Stimulated activated CD8-positive, alpha-beta memory T cell treated with anti-CD3 and anti-CD28 coated beads, Interleukin-15, amount 100 ng/mL, for 1 hour (primary cell): ENCODE measurements at places on chromosomes 1 and 21.

- no peak for DNase-seq
Measured at GRCh38 chr1:7781501-7781900, 2.6 kb upstream of the PER3 start.

DNA sequence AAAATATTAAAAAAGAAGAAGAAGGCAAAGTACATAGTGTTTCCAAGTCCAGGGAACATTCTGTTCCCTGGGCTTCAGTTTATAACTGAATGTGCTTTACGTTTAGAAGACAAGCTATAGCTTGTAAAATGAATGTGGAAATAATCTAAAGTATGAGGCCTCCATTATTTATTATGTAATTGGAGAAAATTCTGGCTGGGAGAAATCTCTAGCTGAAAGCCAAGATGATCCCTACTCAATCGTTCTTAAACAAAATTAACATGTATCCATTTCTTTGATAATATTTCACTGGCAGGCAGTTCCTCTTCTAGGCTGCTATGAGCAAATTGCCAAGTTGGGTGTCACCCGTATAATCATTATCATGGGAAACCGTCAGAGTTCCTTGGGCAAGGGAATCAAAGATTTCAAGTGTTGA lies 52.2 kb upstream of the ETS2 start:
- no peak for DNase-seq

- no peak for DNase-seq
Measured at GRCh38 chr1:55695151-55695550, 480.0 kb upstream of the USP24 start.

DNA sequence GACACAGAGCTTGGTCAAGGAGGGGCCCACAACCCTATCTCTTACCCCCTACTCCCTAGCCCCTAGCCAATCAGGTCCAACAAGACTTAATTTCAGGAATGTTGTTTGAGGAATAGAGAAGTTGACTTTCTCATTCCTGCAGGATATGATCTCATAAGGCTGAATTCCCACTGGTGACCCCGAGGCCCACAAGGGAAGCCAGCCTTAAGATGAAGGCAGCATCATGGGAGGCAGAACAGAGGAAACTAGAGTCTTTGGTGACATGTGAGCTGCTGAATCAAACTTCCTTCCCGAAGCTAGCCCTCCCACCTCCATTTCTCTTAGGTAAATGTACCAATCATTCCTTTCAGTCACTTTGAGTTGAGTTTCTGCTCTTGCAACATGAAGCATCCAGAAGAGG lies 9.1 kb upstream of the PDIK1L start:
- DNase-seq = no peak

GRCh38 chr1:31703431-31704270 lies at the start of gene COL16A1:
Gene COL16A1, minus strand, starts transcription at chr1:31704017. Its CDS starts 1,824 bp downstream, at chr1:31702193.
- DNase-seq = no peak

GRCh38 chr1:41954533-41954944 lies 35.8 kb upstream of the HIVEP3 start:
- no peak for DNase-seq

DNA sequence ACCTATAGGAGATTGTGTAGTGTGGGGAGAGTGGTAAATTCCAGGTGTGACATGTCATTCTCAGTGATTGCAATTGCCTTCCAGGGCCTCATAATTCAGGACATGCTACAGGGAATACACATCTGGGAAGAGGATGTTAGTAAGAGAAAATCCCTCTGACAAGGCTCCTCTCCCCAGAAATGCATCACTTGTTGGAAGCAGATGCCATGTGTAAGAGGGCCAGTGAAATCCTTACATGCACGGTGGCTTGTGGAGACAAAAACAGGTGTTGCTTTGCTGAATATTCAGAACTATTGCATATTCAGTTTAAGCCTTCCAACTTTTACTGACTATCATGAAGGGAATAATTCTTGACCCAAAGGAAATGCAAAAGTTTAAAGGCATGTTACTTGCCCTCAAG lies 503.4 kb downstream of the NEGR1 start:
- no peak for DNase-seq

GRCh38 chr1:199735660-199736059 lies 291.9 kb upstream of the NR5A2 start:
- no peak for DNase-seq

DNA sequence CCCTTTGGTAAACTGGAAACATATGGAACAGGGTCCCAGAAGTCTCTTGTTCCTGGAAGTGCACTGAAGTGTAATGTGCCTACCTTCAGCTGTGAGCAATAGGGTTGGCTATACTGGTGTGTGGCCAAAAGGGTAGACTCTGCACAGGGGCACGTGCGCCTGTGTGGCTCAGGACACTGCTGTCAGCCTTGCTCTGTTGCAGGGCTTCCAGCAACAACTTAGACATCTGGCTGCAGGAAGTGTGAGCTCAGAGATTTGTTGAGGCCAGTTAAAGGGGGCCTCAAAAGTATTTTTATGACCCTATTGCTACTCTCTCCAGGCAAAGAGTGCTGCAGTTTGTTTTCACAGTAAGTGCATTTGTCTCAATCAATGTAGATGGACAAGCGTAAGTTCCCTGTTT lies 7.5 kb downstream of the CTPS1 start:
- DNase-seq = no peak

- DNase-seq = no peak
Measured at GRCh38 chr1:13651279-13651678, 48.7 kb upstream of the PRDM2 start.

DNA sequence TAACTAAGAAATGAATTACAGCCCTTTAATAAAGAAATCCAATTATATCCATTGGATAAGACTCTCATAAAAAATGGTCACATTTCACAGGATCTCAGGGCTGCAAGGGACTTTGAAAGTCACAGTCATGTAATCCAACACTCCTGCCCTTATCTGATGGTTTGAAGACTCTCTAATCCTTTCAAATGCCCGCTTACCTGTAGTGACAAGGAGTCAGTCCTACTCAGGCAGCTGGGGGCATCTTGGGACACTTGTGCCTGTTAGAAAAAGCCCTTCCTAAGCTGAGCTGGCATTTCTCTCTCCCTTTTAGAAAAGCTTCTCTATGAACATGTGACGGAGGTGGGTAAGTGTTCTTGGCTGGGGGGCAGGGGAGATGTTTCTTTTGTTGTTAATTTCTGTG lies 11.0 kb upstream of the ZNF691 start:
- no peak for DNase-seq

- no peak for DNase-seq
Measured at GRCh38 chr1:224615861-224616755, at the start of gene CNIH3. Gene CNIH3, plus strand, starts transcription at chr1:224616317. Its CDS starts 858 bp downstream, at chr1:224617175.

GRCh38 chr1:162605225-162605927 lies 26.9 kb upstream of the DDR2 start:
- no peak for DNase-seq

- no peak for DNase-seq
Measured at GRCh38 chr1:167748906-167749305, 27.1 kb downstream of the MPZL1 start.
